ENCODE measurements at places on chromosomes 13 and 19.

GRCh38 chr19:45496349-45496953 is 396 bp downstream of the RTN2 start:
- no peak for DNase-seq

DNA sequence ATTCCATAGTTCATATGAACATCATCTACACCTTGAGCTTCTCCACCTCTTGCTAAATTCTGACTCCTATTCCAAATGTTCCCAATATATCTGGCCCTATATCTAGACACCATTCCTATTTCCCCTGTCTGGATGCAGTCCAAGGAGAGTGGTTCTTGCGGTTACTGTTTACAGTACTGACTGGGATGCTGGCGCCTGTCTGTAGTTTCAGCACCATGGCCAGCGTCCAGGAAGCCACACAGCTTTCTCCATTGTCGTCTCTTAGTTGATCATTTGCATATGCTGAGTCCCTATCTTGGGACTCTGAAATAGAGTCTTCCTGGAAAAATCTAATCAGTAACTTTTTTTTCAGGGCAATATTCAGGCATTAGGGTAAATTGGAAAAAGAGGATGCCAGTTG is 14.9 kb downstream of the LAIR2 start:
- peak; percentile 33 for DNase-seq

- DNase-seq = no peak
Measured at GRCh38 chr19:8466018-8466417, 21.2 kb downstream of the HNRNPM start.

- peak; percentile 5 for DNase-seq
Measured at GRCh38 chr19:54387991-54388801, 23.5 kb upstream of the LAIR1 start.

- DNase-seq = no peak
Measured at GRCh38 chr13:34411177-34411576, 530.9 kb upstream of the NBEA start.

DNA sequence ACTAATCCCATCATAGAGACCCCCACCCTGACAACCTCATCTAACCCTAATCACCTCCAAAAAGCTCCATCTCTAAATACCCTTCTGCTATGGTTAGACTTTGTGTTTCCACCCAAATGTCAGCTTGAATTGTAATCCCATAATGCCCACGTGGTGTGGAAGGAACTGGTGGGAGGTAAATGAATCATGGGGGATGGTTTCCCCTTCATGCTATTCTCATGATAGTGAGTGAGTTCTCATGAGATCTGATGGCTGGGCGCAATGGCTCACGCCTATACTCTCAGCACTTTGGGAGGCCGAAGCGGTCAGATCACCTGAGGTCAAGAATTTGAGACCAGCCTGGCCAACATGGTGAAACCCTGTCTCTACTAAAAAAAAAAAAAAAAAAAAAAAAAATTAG is 2.6 kb downstream of the VMAC start:
- DNase-seq = no peak

GRCh38 chr13:75319254-75319653 is 162.7 kb downstream of the TBC1D4 start:
- DNase-seq = no peak

- no peak for DNase-seq
Measured at GRCh38 chr19:7985481-7985911, 19.9 kb downstream of the ELAVL1 start.

- DNase-seq = no peak
Measured at GRCh38 chr13:108624979-108625378, 4.4 kb upstream of the MYO16 start.

- no peak for DNase-seq
Measured at GRCh38 chr19:782185-782877, 14.9 kb upstream of the PTBP1 start.

DNA sequence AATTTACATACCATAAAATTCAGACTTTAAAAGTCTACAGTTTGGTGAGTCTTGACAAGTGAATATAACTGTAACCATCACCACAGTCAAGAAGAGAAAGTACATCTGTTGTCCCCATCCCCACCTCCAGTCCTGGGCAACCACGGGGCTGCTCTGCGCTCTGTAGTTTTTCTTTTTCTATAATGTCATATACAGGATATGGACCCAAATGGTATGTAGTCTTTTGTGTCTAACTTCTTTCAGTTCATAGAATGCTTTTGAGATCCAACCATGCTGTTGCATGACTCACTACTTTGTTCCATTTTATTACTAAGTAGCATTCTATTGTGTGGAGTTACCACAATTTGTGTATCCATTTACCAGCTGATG is 103.9 kb downstream of the DOCK9 start:
- DNase-seq = no peak

- no peak for DNase-seq
Measured at GRCh38 chr13:41842036-41842620, 118.8 kb downstream of the VWA8 start.

- DNase-seq = peak; percentile 57
Measured at GRCh38 chr19:3108775-3109174, 14.6 kb downstream of the GNA11 start.

GRCh38 chr13:50158385-50159165 is 143.3 kb downstream of the KCNRG start:
- no peak for DNase-seq

DNA sequence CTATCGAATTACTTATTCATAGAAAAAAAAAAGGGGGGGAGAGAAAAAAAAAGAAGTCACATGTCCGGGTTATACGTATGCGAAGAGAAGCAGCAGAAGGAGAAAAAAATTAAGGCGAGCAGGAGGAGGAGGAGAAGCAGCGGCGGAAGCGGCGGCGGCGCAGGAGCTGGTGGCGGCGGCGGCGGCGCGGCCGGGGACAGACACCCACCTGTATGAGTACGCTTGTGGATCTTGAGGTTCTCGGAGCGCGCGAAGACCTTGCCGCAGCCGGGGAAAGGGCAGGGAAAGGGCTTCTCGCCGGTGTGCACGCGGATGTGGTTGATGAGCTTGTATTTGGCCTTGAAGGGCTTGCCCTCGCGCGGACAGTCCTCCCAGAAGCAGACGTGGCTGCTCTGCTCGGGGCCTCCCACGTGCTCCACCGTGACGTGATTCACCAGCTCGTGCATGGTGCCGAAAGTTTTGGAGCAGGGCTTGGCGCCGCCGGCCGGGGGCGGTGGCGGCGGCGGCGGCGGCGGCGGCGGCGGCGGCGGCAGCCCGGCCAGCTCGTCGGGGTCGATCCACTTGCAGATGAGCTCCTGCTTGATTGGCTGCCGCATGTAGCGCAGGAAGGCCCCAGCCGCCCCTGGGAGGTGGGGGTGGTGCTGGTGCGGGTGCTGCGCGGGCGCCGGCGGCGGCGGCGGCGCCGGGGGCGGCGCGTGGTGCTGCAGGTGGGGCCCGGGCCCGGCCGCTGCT is 1.5 kb downstream of the ZIC5 start:
- DNase-seq = no peak

DNA sequence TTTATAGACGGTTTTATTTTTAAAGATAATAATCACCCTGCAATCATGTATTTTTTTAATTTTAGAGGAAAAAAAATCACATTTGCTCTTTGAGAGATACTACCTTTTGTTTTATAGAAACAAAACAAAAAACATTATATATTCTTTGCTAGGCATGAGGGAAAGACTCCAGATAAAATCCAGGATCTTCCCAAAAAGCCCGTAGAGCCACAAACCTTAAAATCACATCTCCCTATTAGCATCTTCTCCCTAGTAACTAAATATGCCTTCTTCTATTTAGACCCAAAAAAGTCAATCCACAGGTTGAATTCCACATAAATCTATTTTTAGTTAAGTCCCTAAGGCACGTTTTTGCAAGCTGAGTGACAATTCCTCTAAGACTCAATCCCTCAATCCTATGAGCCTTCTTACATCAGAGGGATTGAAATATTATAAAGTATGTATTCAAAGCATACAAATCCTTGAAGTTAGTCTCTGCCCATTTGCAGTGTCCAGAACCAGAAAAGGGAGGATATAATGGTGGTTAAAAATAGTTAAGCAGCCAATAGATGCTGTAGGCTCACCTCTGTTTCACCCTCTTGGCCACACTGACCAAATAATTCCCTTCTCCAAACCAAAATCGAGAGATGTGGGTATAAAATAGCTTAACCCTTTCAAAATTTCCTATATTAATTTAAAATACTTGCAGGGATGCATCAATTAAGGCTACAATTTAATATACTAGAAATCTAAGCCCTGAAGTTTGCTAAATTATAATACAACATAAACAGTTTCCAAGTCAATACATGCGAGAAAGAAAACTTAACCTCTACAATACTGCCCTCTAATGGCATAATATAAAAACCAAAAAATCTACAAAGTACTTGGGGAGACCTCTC is 64.0 kb downstream of the SERP2 start:
- no peak for DNase-seq

DNA sequence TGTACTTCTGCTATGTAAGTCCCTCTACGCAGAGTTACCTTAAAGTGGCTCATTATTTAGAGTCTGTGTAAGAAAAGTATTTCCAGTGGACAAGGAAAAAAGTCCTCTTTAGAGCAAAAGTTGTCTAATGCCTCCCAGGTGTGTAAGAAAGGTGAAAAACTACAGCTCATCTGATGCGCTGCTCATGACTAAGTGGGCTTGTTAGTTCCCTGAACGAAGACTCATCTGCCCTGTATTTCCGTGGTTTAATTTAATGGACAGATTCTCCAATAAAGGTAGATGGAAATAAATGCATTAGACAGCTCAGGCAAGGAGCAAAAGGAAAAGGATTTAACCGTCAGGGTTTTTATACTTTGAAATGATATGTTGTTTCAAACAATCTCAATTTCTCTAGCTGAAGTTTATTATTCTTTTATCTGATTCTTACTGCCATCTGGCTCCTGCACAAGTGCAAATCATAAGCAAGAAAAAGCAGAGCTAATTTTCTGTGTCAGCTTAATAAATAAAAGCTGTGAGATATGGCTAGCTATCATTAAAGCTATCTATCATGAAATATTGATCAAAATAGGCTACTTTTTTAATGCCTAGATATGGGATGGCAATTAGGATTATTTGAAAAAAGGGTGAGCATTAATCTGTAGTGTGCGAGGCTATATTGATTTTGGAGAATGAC is 73.7 kb upstream of the PCDH9 start:
- no peak for DNase-seq

GRCh38 chr13:19769854-19770253 is 12.9 kb downstream of the PSPC1 start:
- DNase-seq = no peak

- no peak for DNase-seq
Measured at GRCh38 chr13:37109051-37109678, 3.7 kb upstream of the CSNK1A1L start.

DNA sequence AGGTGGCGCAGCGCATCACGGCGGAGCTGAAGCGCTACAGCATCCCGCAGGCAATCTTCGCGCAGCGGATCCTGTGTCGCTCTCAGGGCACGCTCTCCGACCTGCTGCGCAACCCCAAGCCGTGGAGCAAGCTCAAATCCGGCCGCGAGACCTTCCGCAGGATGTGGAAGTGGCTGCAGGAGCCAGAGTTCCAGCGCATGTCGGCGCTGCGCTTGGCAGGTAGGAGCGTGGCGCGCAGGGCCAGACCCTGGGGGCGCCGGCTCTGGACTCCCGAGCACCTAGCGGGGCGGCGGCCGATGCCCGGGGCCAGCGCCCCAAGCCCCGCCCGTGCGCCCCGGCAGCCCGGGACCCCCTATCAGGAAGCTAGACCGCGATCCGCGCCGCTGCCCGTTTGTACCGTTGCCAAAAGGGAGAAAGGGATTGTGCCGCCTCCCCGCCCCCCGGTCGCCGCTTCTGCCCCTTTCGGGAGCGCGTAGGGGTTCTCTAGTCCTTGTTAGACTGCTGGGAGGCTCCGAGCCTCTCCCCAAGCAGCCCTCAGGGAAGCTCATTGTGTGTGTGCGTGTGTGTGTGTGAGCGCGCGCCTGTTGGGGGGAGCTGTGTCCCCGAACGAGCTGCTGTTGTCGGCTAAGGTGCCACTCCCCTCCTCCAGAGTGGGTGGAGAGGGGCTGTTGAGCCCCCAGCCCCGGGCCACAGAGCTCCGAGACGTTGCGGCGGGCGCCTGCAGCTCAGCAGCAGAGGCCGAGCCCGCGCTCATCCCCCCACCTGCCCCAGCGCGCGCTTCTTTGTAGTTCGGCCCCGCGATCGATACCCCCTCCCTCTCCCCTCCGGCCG is 1.5 kb downstream of the ONECUT3 start:
- no peak for DNase-seq

DNA sequence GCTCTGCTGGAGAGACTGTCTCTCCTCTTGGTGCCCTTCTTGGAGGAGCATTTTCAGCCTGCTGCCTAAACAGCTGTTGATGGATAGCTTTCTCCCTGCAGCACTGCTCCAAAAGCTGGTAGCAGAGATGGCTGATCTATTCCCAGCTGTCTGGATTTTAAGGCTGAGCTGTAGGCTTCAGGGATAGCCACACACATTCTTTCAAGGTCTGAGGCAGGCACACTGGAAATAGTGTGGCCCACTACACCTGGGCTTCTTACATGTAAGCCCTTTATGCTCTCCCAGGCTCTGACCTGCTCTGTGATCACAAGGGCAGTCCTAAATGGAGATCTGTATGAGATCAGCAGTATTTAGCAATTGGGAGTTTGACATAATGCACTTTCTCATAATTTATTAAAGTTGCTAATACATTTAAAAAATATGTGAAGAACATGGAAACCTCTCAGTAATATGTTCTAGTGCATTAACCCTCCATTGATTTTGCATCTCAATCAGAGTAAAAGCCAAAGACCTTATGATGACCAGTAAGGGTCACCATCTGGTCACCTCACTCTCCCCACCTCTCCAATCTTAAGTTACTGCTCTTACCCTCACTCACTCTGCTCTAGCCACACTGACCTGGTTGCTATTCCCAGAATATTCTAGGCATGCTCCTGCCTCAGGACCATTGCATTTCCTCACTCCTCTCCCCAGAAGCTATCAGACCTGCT is 91.6 kb downstream of the MBNL2 start:
- no peak for DNase-seq

DNA sequence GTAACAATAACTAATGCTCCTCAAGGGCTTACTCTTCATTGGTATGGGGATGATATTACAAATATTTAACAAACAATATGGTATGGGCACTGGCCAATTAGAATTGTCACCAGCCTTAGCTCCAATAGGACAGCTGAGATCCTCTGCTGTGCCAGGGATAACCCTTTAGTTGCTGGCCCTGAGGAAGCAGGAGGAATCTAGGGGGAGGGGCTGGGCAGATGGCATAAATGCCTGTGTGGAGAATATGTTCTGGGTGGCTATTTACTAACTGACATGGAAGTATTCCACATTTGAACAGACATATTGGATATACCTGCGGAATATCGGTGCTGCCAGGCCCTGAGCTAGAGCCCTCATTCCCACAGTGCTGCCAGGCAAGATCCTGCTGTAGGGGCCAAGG is 16.6 kb upstream of the LRCH1 start:
- DNase-seq = no peak

DNA sequence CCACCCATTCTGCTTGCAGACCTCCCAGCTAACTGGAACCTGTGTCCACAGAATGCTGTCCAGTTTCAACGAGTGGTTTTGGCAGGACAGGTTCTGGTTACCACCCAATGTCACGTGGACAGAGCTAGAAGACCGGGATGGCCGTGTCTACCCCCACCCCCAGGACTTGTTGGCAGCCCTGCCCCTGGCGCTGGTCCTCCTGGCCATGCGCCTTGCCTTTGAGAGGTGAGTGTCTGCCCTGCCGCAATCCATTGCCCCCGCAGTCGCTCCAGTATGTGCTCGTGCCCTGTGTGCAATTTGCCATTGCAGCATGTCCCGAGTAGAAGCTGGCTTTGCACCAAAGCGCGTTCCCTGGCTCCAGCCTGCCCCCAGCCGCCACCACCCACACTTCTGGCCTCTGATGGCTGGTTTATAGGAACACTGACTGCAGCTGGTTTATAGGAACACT is 41.9 kb downstream of the CERS4 start:
- DNase-seq = no peak

- DNase-seq = no peak
Measured at GRCh38 chr13:39768962-39769361, 113.5 kb downstream of the COG6 start.

GRCh38 chr19:6890938-6891337 is 3.6 kb downstream of the ADGRE1 start:
- DNase-seq = no peak

Data from T follicular helper cell (primary cell).